ENCODE measurements at places on chromosomes 5 and 9.

- no peak for DNase-seq
Measured at GRCh38 chr9:92147030-92147851, 32.0 kb upstream of the SPTLC1 start.

DNA sequence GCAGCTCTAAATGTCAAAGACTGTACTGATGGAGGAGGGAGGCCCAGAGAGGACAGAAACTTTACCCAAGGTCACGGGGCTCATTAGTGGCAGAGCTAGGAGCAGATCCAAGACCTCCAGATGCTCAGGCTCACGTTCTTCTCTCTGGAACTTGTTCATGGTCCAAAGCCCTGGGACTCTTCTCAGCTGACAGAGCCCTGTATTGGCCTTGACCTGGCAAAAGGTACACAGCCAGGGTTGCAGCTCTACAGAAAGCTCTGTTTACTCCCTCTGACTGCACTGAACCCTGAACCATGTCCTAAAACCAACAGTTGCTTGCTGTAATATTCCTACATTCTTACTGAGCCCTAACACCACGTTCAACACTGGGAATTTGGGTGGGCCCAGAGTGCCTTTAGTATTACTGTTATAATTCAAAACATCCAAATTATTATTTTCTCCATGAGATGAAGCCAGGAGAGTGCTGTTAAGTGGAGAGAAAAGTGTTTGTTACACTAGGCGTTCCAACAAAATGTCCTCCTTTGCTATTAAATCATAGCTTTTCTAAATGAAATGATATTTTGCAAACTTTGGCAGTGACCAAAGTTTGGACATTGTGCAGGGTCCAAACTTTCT lies 602.4 kb upstream of the CLINT1 start:
- DNase-seq = no peak

- no peak for DNase-seq
Measured at GRCh38 chr5:125467222-125467621, 720.8 kb upstream of the ZNF608 start.

- no peak for DNase-seq
Measured at GRCh38 chr5:40853632-40854192, 12.5 kb downstream of the CARD6 start.

DNA sequence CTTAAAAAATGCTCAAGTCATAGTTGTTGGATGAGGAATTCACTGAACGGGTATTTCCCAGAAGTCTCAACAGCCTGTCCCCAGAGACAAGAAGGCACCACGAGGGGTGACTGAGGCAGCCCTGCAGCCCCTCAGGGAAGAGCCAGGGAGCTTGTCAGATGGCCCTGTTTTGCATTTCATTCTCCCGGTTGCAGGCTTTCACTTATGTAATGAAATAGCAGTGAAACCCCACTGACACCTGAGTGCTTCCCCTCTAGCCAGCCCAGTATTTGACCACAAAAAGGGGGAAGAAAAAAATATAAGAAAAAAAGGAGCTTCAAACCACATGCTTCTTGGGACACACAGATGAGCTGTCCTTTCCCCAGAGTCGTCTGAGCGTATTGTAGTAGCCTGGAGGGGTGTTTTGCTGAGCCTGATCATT lies 75.3 kb upstream of the IL12B start:
- DNase-seq = no peak

DNA sequence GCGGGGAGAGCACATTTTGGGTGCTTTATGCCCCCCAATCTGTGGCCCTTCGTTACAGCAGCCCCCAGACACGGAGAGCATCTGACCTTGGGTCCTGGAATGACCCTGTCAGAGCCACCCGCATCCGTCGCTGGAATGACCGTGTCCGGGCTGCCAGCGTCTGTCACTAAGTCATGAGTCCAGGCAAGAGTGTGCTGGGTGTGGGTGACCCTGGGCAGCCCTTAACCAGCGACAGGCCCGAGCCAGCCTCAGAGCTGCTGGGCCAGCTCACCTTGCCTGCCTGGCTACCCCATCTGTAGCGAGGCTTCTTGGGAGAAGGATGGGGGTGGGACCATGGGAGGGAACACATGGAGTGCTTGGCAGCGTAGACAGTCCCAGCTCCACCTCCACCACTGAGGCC lies 46.8 kb upstream of the NOTCH1 start:
- DNase-seq = no peak

- no peak for DNase-seq
Measured at GRCh38 chr9:110579034-110579861, at the start of gene SVEP1. Gene SVEP1 (minus strand): TSS chr9:110579741. CDS start chr9:110579543, 198 bp downstream.

DNA sequence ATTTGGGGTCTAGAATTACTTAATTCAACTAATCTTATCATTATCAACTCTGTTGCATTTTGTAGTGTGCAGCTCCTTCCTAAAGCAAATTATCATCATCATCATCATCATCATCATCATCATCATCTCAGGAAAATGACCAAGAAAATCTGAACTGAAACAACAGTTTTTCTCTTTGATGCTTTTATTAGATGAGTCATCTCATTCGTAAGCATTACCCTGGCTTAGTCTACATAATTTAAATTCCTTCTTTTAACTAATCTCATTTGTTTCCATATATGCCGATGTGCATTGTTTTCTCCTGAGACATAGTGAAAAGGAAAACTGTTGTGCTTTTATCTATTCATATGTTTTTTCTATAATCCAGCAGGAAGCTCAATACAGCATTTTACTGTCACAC lies 173.0 kb upstream of the PDE4D start:
- DNase-seq = no peak

DNA sequence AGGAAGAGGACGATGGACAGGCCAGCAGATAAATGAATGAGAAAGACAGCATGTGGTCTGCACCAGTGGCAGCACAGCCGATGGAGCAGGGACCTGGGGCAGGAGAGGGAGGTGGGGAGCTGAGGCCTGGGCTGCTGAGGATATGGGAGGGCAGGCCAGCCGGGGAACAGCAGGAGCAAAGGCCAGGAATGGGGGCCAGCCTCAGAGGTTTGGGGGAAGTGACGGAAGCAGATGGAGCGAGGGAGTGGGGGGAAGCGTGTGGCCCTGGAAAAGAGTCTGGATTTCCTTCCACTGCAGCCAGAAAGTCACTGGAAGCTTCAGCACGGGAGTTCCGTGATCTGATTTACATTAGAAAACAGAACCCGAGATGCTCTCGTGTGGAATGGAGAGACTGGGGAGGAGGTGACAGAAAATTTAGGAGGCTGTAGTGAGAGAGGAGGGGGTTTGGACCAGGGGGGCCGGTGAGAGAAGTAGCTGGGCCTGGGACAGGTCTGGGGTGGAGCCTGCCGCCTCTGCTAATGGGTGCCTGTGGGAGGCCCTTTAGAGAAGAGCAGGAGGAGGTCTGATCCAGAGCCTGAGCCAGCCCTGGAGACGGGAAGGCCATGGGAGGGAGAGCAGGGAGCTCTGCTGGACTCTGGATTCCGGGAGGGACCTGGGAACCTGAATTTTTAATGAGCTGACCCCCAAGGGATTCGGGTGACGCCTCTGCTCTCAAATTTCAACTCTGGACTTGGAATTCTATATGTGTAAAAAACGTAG lies 65.4 kb downstream of the TSPAN17 start:
- no peak for DNase-seq

DNA sequence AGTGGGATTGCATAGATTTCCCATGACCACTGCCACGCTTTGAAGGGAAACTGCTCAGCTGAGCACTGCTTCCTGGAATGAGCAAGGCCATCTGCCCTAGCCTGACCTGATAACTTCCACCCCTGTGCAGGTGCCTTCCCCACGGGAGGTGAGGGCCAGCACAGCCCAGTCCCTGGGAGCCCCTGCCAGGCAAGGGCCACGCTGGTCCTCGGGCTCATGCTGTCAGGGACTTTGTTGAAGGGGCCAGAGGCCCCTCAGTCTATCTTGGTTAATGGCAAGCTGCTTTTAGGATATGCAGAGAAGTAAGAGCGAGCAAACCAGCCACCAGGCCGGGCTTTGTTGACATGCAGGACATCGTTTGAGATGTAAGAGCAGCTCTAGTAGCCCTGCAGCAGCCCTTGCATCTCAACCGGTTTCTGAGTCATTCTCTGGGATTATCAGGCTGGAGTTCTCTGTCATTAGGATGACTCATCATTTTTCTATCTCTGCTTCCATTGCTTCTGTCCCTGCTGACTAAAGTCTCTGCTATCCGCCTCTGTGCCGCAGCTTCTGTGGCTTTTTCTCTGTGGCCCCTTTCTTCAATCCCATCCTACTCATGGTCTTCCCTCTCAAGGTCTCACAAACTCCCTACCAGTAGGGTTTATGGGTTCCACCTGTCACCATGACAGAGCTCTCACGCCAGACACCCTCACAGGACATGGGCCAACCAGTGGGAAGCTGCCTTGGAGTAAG lies 30.6 kb upstream of the IQGAP2 start:
- DNase-seq = no peak

GRCh38 chr9:96088510-96088909 lies 213.0 kb downstream of the ERCC6L2 start:
- no peak for DNase-seq

DNA sequence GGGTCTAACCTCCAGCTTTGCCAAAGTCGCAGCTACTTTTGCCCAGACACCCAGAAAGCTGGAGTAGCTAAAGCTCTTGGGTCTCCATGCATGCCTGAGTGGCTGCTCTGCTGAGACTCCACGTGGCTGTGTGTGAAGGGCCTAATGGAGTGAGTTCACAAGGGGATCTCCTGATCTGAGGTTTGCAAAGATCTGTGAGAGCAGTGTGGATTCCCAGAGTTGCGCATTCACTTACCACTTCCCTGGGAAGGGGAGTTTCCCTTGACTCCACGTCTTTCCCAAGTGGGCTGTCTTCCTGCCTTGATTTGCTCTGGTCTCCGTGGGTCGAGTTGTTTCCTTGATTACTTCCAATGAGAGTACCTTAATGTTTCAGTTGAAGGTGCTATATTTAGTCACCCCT lies 17.6 kb upstream of the CDKN2B start:
- no peak for DNase-seq

GRCh38 chr9:69175486-69175885 lies 1.4 kb downstream of the TJP2 start:
- DNase-seq = no peak

GRCh38 chr9:30630459-30630858 lies 1754.0 kb upstream of the ACO1 start:
- no peak for DNase-seq

DNA sequence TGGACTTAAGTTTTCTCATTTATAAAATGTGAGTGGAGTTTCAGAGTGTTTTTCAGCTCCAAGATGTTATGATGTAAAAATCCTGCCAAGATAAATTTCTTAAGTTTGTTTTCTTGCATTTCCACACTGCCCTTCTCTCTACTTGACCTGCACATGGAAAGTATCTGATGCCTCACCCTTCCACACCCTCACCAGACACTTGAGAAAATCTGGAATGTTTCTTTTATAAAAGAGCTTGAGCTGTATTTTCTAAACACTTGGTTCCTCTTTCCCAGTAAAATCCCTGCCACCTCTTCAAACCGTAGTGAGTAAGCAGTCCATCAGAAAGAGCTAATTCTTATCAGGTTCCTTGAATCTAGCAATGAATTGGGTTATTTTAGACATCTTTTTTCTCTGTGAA lies 42.9 kb downstream of the FOXD1 start:
- DNase-seq = no peak

DNA sequence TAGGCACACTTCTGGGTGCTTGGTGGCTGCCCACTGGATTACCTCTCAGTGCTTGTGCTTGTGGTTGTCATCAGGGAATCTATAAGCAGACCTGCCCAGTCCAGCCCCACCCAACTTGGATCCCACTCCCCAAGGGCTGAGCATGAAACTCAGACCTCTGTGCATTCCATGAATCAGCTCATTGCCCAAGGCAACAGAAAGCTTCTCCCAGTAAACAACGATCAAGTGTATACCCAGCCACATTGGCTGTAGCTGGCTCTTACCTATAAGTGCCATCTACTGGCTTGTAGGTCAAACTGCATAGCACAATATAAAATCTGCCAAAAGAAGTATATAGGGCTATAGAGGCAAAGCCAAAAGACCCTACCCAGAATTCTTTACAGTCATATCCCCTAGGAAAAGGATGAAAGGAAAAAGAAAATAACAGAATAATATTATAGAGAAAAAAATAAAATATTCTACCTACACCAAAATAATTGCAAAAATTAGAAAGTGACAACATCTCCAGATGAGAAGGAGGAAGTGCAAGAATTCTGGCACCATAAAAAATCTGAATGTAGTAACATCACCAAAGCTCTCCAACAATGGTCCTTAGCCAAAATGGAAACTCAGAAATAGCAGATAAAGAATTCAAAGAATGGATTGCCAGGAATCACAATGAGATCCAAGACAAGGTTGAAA lies 321.0 kb upstream of the TRPC7 start:
- DNase-seq = no peak

GRCh38 chr5:149421834-149422233 lies 42.7 kb upstream of the IL17B start:
- DNase-seq = no peak

DNA sequence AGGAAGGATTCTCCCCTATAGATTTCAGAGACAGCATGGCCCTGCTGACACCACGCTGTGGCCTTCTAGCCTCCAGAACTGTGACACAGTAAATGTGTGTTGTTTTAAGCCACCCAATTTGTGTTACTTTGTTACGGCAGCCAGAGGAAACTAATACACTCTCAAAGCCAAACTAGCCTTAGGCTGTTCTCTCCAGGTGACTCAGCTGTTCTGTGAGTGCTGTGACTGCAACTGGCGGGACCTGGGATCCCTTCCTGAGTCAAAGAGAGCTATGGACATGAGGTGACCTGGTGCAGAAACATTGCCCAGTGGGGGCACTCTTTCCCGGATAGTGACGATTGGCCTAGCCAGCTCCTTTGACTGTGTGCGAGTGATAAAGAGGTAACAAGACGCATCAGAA lies 14.0 kb upstream of the MLANA start:
- no peak for DNase-seq

DNA sequence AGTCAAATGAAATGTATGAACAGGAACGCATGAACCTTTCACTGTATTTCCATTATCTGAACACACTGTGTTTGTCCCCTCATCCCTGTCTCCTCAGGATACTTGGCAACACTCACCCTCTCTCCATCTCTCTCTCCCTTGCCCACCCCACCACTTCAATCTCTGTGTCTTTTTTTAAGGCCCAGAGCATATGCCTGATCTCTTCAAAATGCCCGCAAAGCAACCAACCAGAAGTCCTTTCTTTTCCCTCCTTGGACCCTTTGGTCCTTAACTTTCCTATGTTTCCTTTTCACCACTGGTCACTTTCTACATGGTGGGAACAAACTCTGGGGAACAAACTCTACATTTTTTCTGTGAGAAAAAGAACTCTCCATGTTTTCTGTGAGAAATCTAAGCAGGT lies 3.2 kb upstream of the IRF1 start:
- DNase-seq = no peak

DNA sequence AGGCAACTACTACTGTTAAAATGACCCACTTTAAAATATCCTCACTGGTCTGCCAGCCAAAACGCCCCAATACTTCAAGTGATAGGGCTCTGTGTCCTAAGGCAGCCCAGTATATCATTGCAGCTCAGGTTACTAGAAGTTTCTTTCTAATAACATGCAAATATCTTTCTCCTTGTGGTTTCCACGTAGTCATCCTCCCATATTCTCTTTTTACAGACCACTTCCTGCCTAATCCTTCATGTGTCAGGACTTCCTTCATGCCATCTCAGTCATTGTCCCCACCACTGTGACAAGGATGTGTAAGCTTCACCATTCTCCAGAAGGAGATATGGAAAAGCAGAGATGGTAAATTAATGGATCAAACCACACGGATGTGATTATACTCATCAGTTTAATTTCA lies 813.7 kb downstream of the MAT2B start:
- no peak for DNase-seq

- DNase-seq = no peak
Measured at GRCh38 chr9:37036371-37036775, 2.3 kb upstream of the PAX5 start.
